ENCODE measurements at places on chromosomes 16 and 17.
A peak's percentile ranks its signal among the peaks of the same experiment; 100 is the strongest.

DNA sequence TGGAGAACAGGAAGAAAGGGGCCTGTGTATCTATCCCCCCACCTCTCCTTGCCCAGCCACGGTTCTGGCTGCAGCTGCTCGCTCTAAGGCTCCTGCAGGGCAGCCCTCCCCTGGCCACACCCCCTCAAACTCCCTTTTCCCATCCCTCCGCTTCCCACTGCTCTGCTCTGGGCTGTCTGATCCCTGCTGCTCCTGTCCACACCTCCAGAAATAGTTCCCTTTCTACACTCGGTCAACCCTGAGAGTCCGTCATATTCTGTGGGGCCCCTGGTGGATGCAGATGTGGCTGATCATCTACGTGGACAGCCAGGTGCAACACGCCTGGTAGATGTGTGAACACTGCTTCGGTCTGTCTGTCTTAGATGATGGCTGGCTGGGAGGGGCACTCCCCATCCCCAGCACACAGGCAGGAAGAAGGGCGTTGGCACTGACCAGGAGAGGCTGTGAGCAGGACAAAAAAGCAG lies 19.3 kb upstream of the KRT19 start:
- no peak for DNase-seq

GRCh38 chr17:49637050-49637449 lies 40.8 kb downstream of the SPOP start:
- no peak for DNase-seq

- DNase-seq: no peak
These were observed 1.0 kb upstream of the GLG1 start for GRCh38 chr16:74607962-74608356.

DNA sequence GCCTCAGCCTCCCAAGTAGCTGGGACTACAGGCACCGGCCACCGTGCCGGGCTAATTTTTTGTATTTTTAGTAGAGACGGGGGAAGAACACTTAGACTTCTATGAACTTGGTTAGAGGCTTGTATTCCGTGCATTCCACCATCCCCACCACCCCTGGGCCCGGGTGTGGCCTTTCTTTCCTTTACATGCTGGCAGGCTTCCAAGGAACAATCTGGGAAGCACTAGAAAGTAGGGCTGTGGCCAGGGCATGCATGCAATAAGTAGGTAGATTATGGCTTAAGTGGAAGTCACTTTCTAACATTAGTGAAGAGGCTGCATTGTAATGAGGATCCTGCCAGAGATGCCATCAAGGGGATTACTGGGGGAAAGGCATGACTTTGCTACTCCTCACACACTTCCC lies 171.6 kb downstream of the SHISA6 start:
- DNase-seq: no peak

DNA sequence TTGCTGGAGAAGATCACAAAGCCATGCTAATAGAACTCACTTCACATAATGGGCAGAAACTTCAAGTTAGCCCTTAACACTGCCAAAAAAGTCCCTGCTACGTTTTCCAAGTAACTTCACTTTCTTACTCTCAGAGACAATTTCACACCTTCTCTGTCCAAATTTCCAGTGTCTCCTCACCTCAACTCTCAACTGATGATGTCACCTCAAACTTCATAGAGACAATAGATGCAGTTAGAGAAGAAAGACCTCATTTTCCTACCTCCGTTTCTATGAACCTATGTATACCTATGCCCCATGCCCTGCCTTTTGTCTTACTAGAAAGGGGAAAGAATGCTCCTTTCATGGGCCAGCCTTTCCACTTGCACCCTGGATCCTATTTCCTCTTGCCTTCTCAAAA lies 14.2 kb upstream of the EFCAB3 start:
- no peak for DNase-seq

DNA sequence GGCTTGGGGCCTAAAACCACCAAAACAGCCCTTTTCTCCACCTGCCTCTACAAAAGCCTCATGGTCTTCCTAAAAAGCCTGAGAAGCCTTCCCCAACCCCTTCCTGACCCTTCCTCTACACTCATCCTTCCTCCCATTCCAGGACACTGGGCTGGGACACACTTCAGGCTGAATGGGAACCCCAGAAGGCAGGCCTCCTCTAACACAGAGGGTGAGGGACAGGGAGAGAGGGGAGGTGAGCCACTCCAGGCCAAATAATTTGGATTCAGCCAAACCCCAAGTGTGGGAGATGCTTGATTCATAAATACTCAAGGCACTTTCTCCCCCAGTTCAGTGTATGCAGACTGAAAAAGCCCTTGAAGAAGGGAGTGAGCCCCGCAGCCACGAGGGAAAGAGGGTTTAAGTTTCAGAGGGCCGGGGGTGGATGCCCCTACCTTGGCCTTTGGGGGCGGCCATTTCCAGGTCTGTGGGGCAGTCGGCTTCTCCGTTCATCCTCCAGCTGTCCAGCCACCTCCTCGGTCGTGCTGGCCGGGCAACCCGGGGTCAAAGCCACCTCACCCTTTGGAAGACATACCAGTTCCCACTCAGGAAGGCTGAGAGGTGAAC lies 1.6 kb downstream of the UBTF start:
- DNase-seq: no peak

DNA sequence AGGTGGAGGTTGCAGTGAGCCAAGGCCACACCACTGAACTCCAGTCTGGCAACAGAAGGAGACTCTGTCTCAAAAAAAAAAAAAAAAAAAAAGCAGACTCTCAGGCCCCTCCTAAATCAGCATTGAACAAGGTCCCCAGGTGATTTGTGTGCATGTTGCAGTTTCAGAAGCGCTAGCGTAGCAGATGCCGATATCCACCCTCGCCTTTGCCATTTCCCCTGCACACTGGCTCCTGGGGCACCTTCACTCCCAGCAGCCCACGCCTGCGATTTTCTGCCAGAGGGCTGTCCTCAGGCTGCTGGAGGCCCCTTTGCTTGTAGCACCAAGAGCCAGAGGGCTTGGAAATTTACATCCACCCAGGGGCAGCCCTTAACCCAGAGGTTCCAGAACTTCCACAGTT lies 95.6 kb downstream of the WSCD1 start:
- no peak for DNase-seq

- DNase-seq: no peak
These were observed 149.8 kb downstream of the CDH13 start for GRCh38 chr16:82776470-82777146.

- peak; percentile 41 for DNase-seq
These were observed 24.9 kb downstream of the ACTG1 start for GRCh38 chr17:81487487-81488275.

DNA sequence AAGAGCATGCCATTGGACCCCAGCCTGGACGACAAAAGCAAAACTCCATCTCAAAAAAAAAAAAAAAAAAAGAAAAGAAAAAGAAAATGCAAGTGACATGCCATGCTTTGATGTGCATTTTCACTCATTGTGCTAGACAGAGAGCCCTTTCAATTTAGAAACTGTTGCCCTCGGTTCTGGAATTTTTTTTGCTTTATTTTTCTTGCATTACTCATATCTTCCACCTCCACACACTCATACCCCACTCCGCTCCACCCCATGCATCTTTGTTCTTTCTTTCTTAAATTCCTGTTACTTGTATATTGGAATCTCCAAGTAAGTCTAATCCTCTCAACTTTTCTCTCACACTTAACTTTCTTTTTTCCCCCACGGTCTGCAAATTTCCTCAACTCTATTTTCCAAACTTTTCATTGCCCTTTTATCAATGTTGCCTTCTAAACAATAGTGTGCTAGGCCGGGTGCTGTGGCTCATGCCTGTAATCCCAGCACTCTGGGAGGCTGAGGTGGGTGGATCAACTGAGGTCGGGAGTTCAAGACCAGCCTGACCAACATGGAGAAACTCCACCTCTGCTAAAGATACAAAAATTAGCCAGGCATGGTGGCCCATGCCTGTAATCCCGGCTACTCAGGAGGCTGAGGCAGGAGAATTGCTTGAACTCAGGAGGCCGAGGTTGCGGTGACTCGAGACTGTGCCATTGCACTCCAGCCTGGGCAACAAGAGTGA lies 16.8 kb upstream of the SUZ12 start:
- DNase-seq: no peak

DNA sequence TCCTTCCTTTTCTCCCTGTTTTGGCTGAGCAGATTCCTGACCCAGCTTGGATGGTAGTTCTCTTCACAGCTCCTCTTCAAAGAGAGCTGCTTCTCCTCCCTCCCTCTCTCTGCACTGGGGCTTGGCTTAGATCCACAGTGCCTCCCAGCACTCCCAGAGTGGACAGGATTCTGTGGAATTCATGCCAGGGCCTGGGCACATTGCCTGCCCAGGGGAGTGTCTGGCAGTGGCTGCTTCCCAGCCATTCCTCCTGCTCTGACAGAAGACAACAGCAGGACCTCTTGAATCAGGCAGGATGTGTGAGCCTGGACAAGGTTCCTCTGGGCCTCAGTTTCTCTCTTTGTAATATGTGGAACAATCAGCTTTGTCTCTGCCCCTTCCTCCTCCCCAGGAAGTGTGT lies 4.5 kb upstream of the MMP28 start:
- no peak for DNase-seq

- DNase-seq: peak; percentile 67
These were observed 6.3 kb downstream of the CCDC102A start for GRCh38 chr16:57530104-57530521.

DNA sequence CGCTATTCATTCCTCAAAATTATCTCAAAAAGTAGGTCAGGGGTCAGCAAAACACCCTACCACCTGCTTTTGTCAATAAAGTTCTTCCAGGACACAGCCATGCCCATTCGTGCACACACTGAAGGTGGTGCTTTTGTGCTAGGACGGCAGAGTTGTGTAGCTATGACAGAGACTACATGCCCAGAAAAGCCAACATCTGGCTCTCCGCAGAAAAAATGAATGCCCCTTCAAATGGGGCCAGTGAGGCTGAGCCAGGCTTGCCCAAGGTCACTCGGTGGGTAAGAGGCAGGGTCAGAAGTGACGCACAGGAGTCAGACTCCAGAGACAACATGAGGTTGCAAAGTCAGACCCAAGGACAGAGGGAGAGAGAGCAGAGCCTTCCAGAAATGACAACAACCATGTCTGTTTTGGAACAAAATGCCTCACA lies 200.1 kb downstream of the XYLT1 start:
- no peak for DNase-seq

DNA sequence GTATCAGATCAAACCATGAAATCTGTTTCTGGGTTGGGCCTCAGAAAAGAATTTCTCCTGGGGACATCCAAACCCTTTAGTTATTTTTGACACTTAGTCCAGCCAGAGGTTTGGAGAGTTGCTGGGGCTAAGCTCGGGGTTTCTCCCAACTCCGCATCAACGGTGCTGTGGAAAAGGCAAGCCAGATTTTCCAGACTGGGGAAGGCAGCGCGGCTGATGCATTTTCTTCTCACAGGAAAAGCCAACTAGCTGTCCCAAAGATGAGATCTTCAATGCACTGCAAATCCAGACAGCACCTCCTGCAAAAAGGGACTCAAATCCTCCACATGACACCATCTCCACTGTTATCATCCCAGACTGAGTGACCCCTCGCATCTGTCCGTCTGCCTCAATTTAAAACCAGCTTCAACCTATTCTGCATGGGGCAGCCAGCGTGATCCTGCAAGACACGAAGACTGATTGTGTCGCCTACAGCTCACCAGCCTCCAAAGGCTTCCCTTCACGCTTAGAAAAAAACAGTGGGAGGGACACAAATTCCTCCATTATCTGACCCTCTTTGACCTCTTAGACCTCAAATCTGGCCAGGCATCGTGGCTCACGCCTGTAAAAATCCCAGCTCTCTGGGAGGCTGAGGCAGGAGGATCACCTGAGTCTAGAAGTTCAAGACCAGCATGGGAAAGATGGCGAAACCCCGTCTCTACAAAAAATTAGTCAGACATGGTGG lies 62.0 kb downstream of the GAS7 start:
- DNase-seq: no peak

- DNase-seq: no peak
These were observed 41.4 kb downstream of the GRB2 start for GRCh38 chr17:75364078-75364477.

DNA sequence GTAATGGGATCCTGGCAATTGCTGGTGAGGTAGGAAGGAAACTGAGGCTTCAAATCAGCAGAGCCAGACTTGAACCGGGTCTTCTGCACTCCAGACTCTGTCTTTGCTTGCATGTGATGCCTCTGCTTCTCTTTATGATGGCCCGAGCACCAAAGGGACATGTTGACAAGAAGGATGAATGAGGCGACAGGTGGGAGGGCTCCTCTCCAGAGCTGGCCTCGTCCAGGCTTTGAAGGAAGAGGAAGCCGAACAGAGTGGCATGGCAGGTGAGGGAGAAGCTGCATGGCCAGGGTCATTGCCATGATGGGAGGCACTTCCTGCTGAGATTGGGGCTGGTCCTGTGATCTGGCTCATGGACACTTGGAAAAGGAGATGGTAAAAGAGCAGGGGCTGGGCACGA lies 40.8 kb downstream of the AKAP1 start:
- no peak for DNase-seq

GRCh38 chr17:68437979-68438822 lies 19.1 kb downstream of the WIPI1 start:
- DNase-seq: no peak

DNA sequence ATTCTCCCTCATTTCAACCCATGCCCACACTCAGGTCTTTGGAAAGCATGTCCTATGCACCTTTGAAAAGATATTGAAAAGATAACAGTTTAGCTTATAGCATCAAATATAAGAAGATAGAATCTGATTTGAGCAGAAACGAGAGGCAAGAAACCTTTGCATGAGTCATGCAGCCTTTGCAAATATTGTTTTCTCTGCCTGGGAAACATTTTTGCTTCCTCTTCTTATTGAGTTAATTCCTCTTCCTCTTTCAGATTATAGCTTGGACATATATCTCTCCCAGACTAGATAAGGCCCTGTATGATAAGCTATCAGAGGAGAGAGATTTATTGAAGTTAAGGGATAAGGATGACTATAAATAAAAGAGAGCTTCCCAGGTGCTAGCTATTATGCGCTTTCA lies 46.1 kb upstream of the KCNJ2 start:
- DNase-seq: no peak

DNA sequence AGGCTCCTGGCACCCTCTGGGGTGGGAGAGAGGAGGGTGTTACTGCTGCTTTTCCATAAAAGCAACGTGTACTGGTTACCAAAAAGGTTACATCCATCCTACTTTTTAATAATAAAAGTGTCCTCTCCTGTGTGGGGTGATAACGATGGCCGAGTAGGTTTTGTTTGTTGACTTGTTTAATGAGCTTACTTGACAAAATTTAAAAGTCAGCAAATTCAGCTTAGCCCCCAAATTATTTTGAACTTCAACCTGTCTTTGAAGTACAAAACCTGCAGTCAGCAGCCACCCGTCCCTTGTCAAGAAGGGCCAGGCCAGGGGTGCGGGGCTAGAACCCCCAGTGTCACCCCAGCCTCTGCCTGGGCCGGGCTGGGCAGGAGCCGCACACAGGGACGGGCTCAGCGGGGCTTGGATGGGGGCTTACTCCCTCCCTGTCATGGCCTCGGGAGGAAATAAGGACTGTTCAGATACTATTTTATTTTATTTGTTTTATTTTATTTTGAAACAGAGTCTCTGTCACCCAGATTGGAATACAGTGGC lies 103.9 kb upstream of the CHMP6 start:
- no peak for DNase-seq

DNA sequence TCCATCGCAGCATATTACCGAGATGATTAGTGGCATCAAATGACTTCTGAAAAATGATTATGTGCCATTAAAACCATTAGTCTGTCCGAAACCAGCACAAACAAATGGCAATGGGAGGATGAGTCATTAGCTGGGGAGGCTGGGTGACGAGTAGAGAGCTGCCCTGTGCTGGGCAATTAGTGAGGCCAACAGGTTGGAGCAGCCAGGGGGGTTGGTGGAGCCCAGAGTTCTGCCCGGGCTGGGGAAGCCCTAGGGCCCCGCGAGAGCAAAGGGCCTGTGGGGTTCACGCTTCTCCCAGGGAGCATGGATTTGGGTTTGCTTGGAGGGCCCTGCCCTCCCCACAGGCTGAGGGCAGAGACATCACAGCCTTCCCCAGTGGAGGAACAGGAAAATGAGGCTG lies 152.1 kb upstream of the RPL38 start:
- no peak for DNase-seq

Measured in T-helper 2 cell (primary cell).